Activated CD8-positive, alpha-beta memory T cell treated with anti-CD3 and anti-CD28 coated beads, Interleukin-2, amount 50 U/mL, for 4 hours (primary cell): ENCODE measurements at places on chromosomes 16 and 17.
A peak's percentile ranks its signal among the peaks of the same experiment; 100 is the strongest.

DNA sequence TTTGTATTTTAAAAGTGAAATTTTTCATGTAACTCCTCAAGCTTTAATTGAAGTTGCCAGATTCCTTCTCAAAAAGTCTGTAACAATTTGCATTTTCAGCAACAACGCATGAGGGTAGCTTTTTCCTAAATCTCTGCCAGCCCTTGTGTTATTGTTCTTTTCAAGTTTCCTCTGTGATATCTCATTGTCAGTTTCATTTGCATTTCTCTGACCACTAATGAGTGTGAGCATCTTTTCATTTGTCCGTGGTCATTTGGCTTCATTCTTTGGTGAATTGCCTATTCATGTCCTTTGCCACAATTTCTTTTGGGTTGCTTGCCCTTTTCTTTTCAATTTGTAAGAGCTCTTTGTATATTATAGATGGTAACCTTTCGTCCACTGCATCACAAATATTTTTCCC, 68.0 kb upstream of the NKD1 start:
- no peak for DNase-seq

DNA sequence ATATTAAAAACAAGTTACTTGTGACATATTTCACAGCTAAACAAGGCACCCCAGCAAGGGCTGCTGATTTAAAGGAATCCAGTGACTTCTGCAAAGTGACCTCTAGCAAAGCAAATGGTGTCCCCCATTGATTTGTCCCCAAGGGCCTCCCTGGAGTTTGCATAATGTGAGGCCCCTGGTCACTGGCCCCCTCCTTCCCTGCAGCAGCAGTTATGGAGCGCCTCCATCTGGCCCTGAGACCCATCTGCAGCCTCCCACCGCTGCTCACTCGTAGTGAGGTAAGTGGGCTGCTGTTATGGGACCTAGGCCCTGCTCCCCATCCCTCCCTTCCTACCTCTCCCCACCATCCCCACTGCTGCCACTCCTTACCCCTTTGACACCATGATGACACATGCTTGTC, 19.6 kb upstream of the EEF2K start:
- no peak for DNase-seq

DNA sequence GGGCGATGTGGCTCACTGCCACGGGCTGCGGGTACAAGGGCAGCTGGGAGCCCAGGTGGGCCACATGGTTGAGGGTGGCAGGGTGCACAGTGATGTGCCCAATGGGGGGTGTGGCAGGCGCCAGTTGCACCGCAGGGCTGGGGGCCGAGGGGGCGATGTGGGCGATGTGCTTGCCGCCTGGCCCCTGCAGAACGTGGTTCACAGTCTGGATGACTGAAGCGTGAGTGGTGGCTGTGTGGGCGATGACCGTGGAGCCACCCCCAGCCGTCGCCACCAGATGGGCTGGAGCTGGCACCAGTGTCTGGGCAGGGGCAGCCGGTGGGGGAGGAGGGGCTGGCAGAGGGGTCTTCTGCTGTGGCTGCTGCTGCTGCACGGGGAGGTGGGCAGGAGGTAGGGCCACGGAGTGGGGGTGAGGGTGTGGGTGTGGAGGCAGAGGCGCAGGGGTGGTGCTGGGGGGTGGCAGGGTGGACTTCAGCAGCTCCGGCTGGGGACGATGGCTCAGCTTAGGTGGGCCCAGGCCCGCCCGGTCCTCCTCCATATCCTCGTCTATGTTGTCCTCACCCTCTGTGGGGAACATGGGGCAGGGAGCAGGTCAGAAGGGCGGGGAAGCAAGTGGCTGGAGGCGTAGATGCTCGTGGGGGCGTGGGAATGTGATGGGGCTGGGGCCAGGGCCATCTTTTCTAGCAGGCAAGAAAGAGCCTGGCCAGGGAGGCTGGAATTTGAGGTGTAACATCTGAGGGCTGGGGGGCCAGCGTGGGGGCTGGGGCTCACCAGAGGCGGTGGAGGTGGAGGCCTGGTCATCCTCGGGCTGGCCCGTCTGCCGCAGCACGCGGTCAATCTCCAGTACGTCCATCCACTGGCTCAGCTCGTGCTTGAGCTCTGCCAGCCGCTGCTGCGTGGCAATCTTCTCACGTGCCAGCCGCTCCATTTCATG, 13.5 kb downstream of the MNT start:
- no peak for DNase-seq

DNA sequence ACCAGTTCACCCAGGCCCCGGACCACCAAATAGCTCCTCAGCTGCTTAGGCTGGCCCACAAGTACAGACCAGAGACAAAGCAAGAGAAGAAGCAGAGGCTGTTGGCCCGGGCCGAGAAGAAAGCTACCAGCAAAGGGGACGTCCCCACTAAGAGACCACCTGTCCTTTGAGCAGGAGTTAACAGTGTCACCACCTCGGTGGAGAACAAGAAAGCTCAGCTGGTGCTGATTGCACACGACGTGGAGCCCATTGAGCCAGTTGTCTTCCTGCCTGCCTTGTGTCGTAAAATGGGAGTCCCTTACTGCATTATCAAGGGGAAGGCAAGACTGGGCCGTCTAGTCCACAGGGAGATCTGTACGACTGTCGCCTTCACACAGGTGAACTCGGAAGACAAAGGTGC, 15.4 kb downstream of the FOXF1 start:
- DNase-seq = no peak

GRCh38 chr17:61485067-61485775, 33.0 kb downstream of the TBX4 start:
- no peak for DNase-seq

GRCh38 chr16:11581678-11582077, 5.0 kb downstream of the LITAF start:
- DNase-seq = no peak

DNA sequence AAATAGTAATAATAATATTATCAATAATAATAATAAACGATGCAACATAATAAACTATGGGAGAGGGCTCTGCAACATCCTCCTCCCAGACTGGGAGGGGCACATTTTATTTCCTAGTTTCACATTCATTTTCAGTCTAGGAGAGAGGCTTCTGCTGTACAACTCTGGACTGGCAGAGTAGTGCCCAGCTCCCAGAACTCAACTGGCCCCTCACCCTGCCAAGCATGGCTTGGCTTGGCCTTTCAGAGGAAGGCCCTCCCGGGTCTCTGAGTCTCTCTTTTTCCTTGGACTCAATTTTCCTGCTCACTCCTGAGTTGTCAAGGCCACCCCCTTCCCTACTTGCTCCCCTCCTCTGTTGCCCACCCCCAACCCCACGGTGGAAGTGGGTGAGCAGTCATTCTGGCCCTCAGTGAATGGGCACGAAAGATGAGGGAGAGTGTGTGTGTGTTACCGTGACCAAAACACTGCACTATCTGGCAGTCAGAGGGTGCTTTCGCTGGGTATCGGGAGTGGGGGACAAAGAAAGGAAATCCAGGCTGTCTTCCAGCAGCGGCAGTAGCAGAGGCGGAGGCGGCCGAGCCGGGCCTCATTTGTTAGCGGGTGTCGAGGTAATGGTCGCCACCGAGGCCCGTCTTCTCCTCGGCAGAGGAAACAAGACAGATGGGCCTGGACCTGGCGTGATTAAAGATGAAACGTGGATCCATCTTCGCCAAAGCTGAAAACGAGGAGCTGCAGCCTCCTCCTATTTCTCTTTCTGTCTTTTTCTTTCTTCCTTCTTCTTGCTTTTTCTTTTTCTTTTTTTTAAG, 2.3 kb downstream of the HOXB4 start:
- DNase-seq = no peak

GRCh38 chr17:67850991-67851631, 25.8 kb downstream of the BPTF start:
- no peak for DNase-seq

- DNase-seq = no peak
These were observed 48.3 kb downstream of the MAP2K4 start for GRCh38 chr17:12068946-12069345.

DNA sequence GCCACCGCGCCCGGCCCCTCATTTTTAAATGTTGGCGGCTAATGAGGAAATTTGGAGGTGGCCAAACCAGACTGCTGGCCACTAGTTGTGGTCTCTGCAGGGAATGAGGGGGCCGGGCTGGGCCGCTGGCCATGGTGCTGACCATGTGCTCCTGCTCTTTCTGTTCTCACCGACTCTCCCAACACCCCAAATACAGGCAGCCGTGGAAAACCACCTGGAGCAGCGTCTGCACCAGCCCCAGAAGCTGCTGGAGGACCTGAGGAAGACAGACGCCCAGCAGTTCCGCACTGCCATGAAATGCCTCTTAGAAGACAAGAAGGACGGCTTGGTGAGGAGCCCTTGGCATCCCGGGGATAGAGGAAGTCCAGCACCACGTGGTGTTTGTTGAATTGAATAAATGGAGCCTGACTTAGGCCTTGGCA, 21.3 kb downstream of the OTOA start:
- no peak for DNase-seq

- DNase-seq = no peak
These were observed 767 bp downstream of the MEOX1 start for GRCh38 chr17:43660816-43661493.

DNA sequence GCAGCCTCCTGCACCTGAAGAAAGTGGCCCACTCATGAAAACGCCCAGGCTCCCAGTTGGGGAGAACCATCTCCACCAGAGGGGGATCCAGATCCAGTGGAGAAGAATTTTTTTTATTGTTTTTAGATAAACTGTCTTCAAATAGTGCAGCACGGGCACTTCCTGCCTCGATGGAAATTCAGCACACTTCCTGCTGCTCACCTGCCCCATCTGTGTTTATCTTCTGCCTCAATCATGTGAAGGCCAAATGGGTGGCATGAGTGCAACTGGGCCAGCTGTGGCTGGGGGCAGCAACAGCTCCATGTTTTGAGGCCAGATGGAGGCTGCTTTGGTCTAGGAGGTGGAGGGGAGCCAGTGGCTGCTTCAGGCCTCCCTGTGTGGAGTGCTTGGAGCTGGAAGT, 75.9 kb upstream of the WSB1 start:
- DNase-seq = no peak

- DNase-seq = no peak
These were observed 2.1 kb downstream of the COL1A1 start for GRCh38 chr17:50199211-50199802.

GRCh38 chr16:24253192-24253591, 2.9 kb upstream of the CACNG3 start:
- DNase-seq = peak; percentile 24

- DNase-seq = peak; percentile 66
These were observed 10.0 kb downstream of the PITPNC1 start for GRCh38 chr17:67386965-67387551.

GRCh38 chr16:15493466-15494180, 59.2 kb downstream of the BMERB1 start:
- DNase-seq = no peak

DNA sequence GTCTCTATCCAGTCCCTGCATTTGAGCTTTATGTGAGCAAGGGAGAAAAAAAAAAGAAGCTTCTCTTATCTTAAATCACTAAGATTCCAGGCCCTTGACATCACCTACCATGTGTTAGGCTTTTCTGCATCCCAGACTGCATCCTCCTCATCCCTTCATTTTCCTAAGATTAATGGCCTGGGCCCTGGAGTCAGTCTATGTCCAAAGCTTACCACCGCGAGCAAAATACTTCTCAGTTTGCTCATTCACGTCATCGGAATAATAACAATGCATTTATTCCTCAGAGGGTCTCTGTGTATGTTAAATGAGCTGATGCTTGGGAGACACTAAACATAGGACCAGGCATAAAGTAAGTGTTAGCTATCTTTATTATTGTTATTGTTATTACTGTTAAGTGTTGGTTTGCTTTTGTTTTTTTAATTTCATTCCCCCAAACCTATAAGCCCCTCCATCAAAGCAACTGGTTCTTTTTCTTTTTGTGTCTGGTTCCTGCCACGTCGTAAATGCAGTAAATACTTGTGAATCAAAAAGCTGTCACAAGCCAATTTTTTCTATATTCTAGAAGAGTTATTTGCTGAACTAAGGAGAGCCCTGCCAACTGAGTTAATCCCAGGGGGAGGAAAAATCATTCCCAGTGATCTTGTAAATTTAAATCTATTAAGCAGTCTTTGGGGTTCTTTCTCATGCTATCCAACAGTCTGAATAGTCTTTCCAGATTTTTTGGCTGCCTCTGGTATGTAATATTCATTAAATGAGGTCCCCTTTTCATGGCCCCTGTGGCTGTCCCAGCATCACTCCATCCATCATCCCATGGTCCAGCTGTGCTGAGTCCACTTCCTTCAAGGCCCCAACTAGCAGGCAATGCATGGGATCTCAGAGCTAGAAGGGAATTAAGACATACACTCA, 46.5 kb downstream of the VAT1L start:
- DNase-seq = no peak

- DNase-seq = no peak
These were observed 29.0 kb upstream of the ATP2C2 start for GRCh38 chr16:84339311-84339710.

GRCh38 chr16:49726155-49726554, 129.8 kb downstream of the ZNF423 start:
- no peak for DNase-seq

- DNase-seq = peak; percentile 46
These were observed 14.6 kb downstream of the COTL1 start for GRCh38 chr16:84603140-84603816.

DNA sequence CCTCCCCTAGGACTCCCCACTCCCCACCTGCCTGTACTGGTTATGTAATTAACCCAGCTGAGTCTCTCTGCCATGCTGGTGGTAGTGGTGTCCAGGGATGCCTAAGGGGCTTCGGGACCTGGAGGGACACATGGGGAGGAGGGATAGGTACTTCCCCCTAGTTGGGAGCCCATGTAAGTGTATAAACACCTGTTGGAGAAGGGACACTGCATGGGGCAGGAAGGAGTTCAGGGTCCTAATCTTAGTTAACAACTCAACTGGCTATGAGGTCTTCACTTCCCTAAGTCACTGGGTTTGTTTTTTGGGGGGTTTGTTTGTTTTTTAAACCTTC, 1.3 kb downstream of the RASL10B start:
- DNase-seq = no peak

GRCh38 chr17:7496470-7497183, 12.5 kb downstream of the POLR2A start:
- no peak for DNase-seq

- DNase-seq = no peak
These were observed 4.3 kb upstream of the METRN start for GRCh38 chr16:710500-711075.

DNA sequence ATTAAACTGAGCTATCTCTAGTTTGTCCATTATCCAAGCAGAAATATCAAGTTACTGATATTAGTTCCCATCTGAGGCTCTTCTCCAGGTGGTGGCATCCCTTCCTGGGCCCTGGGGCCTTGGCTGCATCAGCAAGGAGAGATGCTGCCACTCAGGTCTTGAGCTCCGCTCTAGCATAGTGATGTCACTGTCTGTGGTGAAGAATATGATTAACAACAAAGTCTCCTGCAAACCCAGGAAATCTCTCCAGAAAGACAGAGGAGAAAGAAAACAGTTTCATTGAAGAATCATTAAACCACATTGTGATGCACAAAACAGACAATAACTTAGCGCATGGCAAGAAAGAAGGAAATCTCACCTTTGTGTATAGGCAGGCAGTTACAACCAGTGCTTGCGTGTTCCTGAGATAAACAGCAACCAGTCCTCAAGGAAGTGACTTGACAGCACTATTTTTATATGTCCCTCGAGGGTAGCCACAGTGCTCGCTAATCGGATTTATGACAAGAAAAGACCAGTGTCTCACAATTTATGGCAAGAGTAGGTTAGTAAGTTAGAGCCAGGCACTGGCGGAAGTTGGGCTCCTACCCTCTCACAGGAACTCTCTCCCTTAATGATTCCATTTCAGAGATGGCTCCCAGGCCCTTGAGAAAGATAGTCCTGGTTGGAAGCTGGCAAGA, 151.1 kb downstream of the AHSP start:
- DNase-seq = no peak
